ENCODE measurements at places on chromosomes 1 and 21.

- DNase-seq = no peak
These were observed 13.1 kb downstream of the OPTC start for GRCh38 chr1:203506858-203507626.

- DNase-seq = no peak
These were observed 3.3 kb downstream of the UAP1 start for GRCh38 chr1:162564762-162565218.

DNA sequence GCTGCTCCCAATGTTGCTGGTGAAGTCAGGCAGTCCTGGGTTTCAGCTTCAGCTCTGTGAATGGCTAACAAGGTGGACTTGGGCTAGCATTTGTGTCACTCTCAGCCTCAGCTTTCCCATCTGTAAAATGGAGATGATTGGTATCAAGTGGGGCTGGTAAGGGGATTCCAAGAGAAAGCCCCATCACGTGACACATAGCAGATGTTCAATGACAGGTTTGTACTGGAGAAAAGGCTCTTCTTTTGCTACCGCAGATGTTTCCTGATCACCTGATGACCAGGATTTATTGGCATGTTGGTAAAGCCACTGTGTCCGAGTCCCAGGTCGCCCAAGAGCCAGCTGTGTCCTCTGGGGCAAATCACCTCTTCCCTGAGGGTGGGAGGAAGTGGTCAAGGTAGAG is 335.0 kb downstream of the MATN1 start:
- DNase-seq = no peak

DNA sequence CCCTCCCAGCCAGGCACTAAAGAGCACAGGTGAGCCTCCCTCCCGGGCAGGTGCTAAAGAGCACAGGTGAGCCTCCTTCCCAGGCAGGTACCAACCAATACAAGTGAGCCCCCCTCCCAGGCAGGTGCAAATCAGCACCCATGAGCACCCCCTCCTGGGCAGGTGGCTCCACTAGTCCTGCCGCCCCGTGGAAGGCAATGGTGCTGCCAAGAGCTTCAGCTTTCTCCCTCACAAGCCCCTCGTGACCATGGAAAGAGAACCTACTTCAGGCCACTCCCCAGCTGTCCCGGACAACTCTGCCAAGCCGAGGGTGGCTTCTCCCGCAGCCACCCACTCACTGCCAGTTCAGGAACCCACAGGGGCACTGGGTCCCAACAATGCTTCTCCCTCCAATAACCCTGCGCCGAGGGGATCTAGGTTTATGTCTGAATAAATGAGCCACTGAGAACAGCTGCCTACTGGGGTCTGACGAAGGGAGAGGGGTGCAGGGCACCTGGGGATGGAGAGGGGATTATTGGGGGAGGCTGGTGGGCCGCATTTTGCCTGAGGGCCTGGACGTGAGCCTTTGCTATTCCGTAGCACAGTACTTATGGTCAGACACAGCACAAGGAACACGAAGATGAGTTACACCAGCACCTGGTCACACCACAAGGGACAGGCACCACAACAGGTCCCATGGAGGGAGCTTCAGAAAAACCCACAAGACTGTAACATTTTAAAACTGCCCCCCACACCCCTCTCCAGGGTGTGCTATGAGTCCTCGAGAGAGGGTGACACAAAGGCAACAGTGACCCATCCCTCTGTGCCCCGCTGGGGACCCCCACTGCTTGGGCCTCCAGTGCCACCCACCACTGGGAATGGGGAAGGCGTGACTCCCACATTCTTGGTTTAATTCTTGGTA is 46.3 kb downstream of the PRDM15 start:
- no peak for DNase-seq

GRCh38 chr1:12246584-12246983 is 16.8 kb downstream of the VPS13D start:
- DNase-seq = no peak

- DNase-seq = no peak
These were observed 17.5 kb downstream of the UBASH3A start for GRCh38 chr21:42421018-42421793.

GRCh38 chr1:234655328-234656069 is 45.5 kb upstream of the IRF2BP2 start:
- no peak for DNase-seq

DNA sequence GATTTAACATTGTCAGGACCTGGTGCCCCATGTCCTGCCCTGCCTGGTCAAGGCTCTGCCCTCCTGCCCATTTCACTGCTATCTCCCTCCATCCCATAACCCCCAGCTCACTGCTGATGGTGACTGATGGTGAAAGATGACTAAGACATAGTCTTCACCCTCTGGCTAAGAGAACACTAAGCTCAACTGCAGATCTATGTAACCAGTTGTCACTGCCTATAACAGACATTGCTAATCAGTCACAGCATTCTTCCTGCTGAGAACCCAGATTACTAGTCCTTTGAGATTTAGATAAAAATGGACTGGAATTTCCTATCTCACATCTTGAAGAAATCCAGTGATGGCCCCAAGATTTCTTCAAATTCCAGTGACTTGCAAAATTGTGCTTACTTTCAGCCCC is 8.0 kb upstream of the ZNF362 start:
- no peak for DNase-seq

GRCh38 chr1:70717211-70717610 is 306.1 kb downstream of the CTH start:
- DNase-seq = no peak

GRCh38 chr1:174606471-174606870 is 158.7 kb downstream of the GPR52 start:
- DNase-seq = no peak

GRCh38 chr1:77956464-77956863 is 22.4 kb downstream of the FUBP1 start:
- DNase-seq = no peak

GRCh38 chr1:93844262-93845045 is 34.6 kb downstream of the DNTTIP2 start:
- peak; percentile 11 for DNase-seq

DNA sequence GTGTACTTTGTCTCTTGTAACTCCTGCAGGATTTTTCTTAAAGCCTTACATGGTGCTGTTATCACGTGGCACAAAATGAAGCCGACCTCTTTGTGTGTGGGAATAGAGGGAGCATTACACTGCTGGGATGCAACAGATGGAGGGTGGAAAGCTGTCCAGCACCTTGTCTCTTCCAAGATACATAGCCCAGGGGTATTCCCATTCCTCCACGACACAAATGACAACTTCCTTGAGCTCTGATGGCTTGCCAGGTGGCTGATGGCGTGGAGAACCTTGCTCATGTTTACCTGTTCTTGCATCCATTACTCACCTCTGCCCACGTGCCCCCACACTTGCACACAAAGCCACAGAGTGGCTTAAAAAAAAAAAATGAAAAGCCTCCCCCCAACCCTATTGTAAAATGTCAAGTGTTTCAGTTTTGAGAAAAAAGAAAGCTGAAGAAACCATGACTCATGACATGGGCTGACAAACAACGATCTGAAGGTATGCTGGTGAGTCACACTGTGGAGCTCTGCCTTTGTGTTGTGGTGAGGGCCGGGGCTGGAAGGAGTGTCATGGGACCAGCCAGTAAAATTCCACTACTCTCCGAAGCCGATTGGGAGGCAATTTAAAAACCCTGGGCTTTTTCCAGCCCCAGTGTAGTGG is 32.0 kb upstream of the ATP5PO start:
- peak; percentile 62 for DNase-seq

- no peak for DNase-seq
These were observed 27.0 kb downstream of the MRPS6 start for GRCh38 chr21:34100337-34100736.

DNA sequence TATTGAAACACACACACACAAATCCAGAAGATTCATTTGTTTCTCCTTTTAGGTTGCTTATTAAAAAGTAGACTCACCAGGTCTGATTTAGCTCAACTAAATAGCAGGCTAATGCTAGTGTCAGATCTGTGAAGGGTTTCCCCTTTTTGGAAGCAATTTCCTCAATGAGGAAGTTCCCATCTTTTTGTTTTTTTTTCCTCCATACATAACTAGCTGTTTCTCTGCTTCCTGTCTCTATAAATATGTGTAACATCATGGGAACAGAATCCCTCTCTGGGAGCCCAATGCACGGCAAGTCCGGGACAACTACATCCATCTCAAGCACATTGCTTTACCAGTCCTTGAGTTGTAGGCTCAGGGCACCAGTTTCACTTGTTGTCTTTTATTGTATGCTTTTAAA is 1421.1 kb downstream of the PLA2G4A start:
- DNase-seq = no peak

DNA sequence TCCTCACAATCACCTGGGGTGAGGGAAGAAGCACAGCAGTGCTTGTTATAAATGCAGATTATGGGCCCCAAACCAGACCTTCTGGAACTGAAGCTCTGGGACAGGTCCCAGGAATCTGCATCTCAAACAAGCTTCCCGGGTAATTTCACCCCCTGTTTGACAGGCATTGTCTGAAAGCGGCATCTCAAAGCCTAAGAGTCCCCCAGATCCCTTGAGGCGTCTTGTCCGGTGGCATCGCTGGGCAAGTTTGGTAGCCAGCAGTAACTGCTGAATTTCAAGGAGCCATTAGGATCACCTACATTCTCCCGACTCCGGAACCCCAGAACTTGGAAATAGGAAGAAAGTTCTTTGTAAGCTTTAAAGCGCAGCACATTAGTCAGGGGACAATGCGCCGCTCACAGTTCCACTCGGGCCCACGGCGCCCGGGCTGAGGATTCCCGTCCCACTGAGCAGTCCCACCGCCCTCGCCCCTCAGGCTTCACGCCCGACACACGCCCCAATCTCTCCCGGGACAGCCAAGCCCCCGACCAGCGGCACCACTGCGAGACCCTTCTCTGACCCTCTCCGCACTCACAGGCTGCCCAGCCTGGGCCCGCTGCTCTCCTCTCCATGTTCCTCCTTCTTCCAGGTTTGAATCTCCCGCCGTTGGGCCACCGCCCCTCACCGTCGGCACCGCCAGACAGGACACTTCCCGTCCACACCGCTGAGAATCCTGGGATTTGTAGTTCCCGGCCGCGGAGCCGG is at the start of gene IQGAP3:
TSS of gene IQGAP3 (minus strand) at position 647 of the 744 bp plus-strand sequence. CDS start at position 611, 36 bp downstream.
- peak; percentile 31 for DNase-seq

GRCh38 chr1:99590578-99591209 is 55.2 kb upstream of the PALMD start:
- DNase-seq = no peak

DNA sequence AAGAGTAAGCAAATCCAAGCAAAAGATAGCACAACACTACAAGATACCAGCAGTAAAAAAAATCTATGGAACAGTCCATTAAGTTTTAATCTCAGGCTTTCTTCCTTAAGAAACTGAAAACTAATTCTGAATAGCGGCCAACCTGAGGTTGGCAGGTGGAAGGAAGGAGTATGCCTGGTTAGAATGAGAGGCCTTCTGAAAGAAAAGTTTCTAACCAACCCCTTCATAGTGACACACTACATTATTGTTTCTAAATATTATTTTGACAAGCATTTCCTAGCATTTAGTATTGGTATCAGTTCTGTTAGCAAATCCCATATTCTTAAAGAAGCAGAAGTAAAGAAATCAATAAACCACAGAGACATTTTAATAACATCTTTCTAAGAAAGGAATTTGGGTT is 205.7 kb upstream of the PTBP2 start:
- no peak for DNase-seq

DNA sequence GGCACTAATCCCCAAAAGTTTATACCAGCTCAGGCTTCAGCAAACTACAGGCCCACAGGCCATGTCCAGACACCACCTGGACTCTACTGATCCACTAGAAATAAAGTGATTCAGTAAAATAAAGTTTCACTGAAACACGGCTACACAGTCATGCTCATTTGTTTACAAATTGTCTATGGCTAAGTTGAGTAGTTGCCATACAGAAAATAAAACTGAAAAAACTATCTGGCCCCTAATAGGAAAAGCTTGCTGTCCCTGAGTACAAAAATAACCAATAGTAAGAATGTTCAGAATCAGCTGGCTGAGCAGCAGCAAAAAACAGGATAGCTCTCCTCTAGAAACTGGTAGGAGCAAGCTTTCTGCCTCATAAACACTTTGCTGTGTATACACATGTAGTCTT is 221.5 kb downstream of the RERE start:
- no peak for DNase-seq

DNA sequence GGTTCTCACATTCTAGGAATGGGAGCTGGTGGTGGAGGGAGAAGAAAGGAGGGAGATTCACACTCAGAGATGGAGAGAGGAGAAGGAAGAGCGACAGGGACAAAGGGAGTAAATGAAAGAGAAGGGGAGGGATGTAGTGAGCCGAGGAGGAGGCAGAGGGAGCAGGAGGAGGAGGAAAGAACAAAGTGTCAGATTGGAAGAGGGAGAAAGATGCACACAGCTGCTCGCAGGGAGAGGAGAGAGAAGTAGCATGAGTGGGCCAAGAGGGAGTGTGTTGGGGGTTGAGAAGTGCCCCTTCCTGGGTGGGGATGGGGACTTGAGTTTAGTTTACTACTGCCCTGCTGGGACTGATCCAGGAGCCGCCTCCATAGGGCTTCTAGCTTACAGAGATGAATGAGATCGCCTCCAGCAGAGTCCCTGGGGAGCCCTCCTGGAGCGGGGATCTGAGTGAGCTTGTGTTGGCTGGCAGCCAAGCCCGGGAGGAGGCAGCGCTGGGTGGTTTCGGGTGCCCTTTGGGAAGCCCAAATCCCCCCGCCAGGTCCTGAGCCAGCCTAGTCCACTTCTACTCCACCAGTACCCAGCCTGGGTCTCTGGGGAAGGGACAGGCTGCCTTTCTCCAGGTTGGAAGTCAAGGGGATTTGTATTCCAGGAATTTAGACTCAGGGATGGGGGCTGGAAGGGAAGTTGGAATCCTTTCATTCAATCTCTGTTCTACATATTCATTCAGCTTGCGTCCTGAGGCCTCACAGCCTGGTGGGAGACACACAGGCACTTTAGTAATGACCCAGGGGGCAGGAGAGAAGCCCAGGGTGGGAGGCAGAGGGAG is 20.9 kb downstream of the PTPRU start:
- DNase-seq = no peak

DNA sequence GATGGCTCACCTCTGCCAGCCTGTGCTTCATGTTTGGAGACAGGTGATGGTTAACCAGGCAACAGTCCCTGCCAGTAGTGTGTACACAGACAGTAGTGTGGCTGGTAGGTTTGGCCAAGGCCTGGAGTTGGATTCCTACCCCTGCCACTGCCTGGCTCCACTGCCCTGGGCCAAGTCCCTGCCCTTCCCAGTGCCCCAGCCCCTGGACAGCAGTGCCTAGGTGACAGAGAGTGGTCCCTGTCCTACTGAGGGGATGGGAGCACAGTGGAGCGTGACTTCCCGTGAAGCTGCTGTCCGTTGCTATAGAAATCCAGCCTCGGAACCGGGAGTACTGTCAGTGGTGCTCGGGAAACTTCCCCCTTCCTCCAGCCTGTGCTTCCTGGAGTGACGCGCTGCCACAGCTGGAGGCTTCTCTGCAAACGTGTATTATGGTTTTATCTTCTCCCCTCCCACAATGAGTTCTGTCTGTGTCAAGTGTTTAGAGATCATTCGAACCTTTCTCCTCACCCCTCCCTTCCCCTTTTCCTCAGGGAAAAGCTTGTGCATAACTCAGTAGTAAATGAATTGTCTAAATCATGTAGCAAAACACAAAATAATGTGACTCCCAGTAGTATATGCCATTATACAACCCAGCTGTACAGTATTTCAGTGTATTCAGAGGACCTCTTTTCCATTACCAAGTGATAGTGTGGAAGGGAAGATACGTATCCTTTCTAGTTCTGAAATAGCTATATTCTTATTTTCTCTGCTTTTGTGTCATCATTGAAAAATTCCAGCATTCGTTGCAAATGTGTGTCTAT is 73.4 kb downstream of the GALNT2 start:
- no peak for DNase-seq

- DNase-seq = no peak
These were observed 47.1 kb downstream of the DDAH1 start for GRCh38 chr1:85417876-85418275.

GRCh38 chr1:180939073-180939710 is 26.5 kb downstream of the KIAA1614 start:
- no peak for DNase-seq
